Kidney (tissue), 22 donors: ENCODE measurements at places on chromosomes 5 and 9. TPM values are rescaled to one million over a fixed set of nuclear protein-coding genes. Genes with fewer than 3 reads are reported as not detected.

Gene SCGB3A1
- 2.3 TPM for polyA plus RNA-seq

Gene PCDHA4
- polyA plus RNA-seq: 1.1 TPM

Gene CACNA1B
- polyA plus RNA-seq: not detected

Gene NEK6
- polyA plus RNA-seq: 14.9 TPM

Gene SMIM27
- polyA plus RNA-seq: 36.9 TPM

Gene C5orf58
- not detected for polyA plus RNA-seq

Gene FREM1
- 17.0 TPM for polyA plus RNA-seq

Gene IL33
- 3.7 TPM for polyA plus RNA-seq
